Thyroid gland (tissue), 4 donors: ENCODE measurements at places on chromosomes 3 and 15. TPM values are rescaled to one million over a fixed set of nuclear protein-coding genes. Genes with fewer than 3 reads are reported as not detected.

GOLGA6A gene
- 0.22 TPM for total RNA-seq

SLC22A14 gene
- not detected for total RNA-seq

DNA sequence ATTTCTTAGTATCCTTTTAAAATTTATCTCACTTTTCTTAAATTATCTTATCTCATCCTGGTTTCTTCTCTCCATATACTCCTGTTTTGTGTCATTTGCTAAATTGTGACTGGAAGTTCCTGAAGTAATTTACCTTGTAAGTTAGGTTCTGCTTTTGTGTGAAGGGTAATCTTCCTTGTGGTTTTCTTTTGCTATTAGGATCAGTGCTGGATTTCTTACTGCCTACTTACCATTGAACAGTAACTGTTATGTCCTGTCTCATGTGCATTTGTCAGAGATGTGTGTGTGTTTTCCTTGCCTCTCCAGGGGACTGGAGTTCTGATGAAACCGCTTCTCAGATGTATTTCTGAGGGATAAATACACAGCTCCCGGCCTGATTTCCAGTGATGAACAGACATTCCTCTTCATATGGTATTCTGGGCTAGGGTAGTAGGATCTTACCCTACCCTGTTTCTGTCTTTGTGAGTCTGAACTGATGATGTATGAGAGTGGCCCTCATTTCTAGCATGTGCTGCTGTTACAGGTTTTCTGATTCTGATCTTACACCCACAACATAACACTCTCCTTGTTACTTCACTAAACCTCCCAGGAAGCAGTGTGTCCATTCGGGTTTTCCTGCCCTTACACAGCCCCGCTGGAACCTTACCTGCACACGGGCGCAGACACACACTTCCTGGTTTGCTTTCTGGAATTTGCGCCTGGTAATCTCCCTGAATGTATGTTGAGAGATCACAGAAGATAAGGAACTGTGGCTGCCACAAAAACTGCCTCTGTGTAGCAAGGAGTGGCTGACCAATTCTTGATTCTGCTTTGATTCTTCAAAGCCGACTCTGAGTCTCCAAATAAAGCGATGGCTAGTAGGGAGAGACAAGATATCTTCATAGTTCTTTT, 14.7 kb downstream of the PAK2 start:
- no peaks in the 10 kb centered on the region for H3K27me3 ChIP-seq
- H3K36me3 ChIP-seq: no peaks in the 10 kb centered on the region
- H3K4me1 ChIP-seq: no peaks in the 10 kb centered on the region
- DNase-seq: no peak
- H3K27ac ChIP-seq: no peak overlapping the region

TMEM207 gene
- total RNA-seq: not detected

GRCh38 chr15:58478579-58478978, 46.8 kb downstream of the LIPC start:
- H3K27ac ChIP-seq: no peak overlapping the region
- peaks cover 47% of the 10 kb centered on the region for H3K4me1 ChIP-seq
- no peak overlapping the region for H3K4me3 ChIP-seq

DNA sequence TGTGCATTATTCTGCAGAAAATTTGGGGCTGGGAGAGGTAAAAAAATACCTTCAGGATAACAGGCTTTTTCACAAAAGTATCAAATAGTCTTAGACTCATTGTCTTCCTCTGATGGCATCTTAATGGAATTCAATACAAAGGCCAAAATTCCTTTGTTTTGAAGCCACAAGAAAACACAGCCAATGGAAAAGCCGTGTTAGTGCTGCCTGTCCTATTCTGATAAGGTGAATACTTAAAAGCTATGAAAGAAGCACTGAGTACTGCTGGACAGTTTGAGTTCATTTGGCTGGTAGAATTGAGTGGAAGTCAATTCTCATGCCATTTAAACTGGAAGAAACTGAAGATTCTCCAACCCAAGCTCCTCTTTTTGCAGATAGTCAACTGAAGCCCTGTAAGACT, 395.3 kb upstream of the TPRG1 start:
- no peak overlapping the region for H3K4me3 ChIP-seq
- H3K27me3 ChIP-seq: no peaks in the 10 kb centered on the region
- DNase-seq: no peak
- H3K4me1 ChIP-seq: peaks cover 3% of the 10 kb centered on the region

DNA sequence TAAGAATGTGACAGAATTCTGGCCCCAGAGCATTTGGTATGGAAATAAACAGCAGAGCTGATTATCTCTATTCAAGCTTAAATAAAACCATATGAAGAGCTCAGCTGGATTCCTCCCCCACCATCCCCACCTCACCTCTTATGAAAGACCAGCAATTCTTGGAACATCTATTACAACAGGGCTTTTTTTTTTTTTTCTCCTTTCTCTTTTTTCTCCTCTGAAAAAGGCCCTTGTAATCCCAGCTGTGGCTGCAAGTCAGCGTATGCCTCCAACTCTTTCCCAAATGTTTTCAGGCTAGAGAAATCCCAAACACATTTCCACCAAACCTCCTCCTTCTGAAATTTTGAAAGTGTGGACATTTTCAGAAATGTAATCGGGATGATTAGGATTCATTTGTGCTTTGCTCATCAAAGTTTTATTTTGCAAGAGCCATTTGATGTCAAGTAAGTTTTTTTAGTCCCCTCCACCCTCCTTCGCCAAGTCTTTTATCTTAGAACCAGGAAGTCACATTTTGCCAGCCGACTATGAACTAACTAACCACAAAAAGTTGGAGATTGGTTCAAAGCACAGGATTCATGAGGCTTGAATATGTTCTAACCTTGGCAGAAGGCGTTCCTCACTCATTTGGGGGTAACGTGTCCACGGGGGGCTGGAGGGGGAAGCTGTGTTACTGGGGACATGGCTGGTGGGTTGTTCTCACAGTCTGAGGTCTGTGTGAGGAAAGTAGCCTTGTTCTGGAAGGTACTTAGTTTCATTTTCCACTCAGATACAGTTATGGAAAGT, 142.0 kb upstream of the PDZRN3 start:
- no peak for DNase-seq
- no peaks in the 10 kb centered on the region for H3K27me3 ChIP-seq
- H3K36me3 ChIP-seq: no peaks in the 10 kb centered on the region
- no peaks in the 10 kb centered on the region for H3K4me1 ChIP-seq
- H3K27ac ChIP-seq: peak overlapping the region; percentile 1

PEX11A gene
- total RNA-seq: 39.5 TPM

- H3K27me3 ChIP-seq: no peaks in the 10 kb centered on the region
- no peaks in the 10 kb centered on the region for H3K4me1 ChIP-seq
- no peak for DNase-seq
- no peak overlapping the region for H3K4me3 ChIP-seq
- no peak overlapping the region for H3K27ac ChIP-seq
Observed at GRCh38 chr3:10557781-10558373, 52.5 kb upstream of the ATP2B2 start.

FANCD2OS gene
- total RNA-seq: not detected

- H3K4me1 ChIP-seq: no peaks in the 10 kb centered on the region
- DNase-seq: no peak
- no peak overlapping the region for H3K27ac ChIP-seq
- H3K27me3 ChIP-seq: no peaks in the 10 kb centered on the region
- no peak overlapping the region for H3K4me3 ChIP-seq
Observed at GRCh38 chr3:192655628-192656027, 71.7 kb downstream of the FGF12 start.

LDHAL6B gene
- total RNA-seq: not detected

- H3K4me3 ChIP-seq: no peak overlapping the region
- no peaks in the 10 kb centered on the region for H3K27me3 ChIP-seq
- peaks cover 44% of the 10 kb centered on the region for H3K4me1 ChIP-seq
- H3K36me3 ChIP-seq: peaks cover 13% of the 10 kb centered on the region
Observed at GRCh38 chr3:113251817-113252216, 40.5 kb downstream of the BOC start.

CMTM8 gene
- 6.6 TPM for total RNA-seq

SV2B gene
- total RNA-seq: 0.83 TPM

- no peak for DNase-seq
- H3K27me3 ChIP-seq: no peaks in the 10 kb centered on the region
- no peak overlapping the region for H3K4me3 ChIP-seq
- H3K36me3 ChIP-seq: no peaks in the 10 kb centered on the region
- no peak overlapping the region for H3K27ac ChIP-seq
Observed at GRCh38 chr3:55661571-55661970, 174.5 kb upstream of the WNT5A start.

- H3K4me1 ChIP-seq: peaks cover 4% of the 10 kb centered on the region
- H3K4me3 ChIP-seq: no peak within 1 kb of the TSS
- DNase-seq: no peak
- no peaks in the 10 kb centered on the region for H3K27me3 ChIP-seq
- no peak within 1 kb of the TSS for H3K27ac ChIP-seq
- H3K36me3 ChIP-seq: no peaks in the 10 kb centered on the region
Observed at GRCh38 chr3:52834871-52835501, at the start of gene MUSTN1. Gene MUSTN1, minus strand, starts transcription at chr3:52835019. Its CDS starts 71 bp downstream, at chr3:52834948.

PLSCR4 gene
- total RNA-seq: 79.8 TPM

ISLR2 gene
- 0.40 TPM for total RNA-seq
